ENCODE measurements at places on chromosomes 11 and 22. TPM values are rescaled to one million over a fixed set of nuclear protein-coding genes. Genes with fewer than 3 reads are reported as not detected.

DNA sequence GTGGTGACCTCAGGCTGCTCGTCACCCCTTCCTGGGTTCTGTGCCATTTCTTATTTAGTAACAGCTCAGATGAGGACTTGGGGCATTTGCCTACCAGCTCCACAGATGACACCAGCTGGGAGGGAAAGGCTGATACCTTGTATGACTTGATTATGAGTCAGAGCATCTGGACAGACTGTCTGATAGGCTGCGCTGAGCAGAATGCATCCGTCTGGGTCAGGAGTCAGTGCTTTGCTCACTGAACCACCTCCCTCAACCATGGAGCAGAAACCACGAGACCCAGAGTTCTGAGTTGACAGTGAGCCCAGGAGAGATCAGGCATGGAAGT lies 6.8 kb downstream of the ST14 start:
- DNase-seq = no peak

DNA sequence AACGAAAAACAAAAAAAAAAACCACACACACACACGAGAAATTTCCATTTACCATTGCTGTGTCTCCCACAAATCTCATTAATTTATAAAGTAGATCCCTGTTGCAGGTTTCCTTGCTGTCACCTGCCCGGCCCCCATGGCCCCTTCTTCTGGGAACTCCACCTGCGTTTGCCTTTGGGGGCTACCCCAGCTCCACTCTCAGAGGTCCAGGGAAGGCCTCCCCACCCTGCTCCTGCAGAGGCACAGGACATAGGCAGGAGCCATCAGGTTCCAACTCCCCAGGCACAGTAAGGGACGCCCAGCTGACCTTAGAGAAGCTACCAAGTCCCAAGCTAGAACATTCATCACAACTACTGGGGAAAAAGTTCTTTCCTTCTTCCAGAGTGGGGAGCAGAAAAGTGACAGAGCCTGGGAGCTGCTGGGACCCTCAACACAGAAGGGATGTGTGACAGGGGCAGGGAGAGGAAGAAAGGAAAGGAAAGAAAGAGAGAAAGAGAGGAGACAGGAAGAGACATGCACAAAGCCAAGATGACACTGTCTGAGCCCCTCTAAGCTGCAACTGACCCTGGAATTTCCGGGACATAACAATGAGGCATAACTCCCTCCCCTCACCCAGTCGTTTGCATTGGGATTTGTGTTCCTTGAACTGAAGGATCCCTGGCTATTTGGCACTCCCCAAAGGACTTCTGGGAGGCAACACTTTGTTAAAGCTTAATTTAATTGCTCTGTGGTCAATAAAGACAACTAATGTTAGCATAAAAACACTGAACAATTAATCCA lies 175.7 kb downstream of the SHANK2 start:
- no peak for DNase-seq

- DNase-seq = no peak
Measured at GRCh38 chr11:65150509-65151299, 16.4 kb upstream of the SYVN1 start.

GRCh38 chr22:19527321-19527721 lies 3.1 kb upstream of the CLDN5 start:
- no peak for DNase-seq

DNA sequence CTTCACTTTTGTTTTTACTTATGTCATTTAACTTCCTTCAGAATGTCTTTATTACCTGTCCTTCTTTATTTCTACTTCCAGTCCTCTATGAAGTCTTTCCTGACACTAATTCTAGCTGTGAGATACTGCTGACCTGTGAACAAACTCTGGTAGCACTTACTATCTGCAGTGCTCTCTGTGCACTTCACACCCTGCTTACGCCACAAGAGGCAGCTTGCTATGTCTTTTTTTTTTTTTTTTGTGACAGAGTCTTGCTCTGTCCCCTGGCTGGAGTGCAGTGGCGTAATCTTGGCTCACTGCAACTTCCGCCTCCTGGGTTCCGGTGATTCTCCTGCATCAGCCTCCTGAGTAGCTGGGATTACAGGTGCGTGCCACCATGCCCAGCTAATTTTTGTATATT lies 10.7 kb downstream of the STIM1 start:
- no peak for DNase-seq

CASP5 gene
- not detected for total RNA-seq

DNA sequence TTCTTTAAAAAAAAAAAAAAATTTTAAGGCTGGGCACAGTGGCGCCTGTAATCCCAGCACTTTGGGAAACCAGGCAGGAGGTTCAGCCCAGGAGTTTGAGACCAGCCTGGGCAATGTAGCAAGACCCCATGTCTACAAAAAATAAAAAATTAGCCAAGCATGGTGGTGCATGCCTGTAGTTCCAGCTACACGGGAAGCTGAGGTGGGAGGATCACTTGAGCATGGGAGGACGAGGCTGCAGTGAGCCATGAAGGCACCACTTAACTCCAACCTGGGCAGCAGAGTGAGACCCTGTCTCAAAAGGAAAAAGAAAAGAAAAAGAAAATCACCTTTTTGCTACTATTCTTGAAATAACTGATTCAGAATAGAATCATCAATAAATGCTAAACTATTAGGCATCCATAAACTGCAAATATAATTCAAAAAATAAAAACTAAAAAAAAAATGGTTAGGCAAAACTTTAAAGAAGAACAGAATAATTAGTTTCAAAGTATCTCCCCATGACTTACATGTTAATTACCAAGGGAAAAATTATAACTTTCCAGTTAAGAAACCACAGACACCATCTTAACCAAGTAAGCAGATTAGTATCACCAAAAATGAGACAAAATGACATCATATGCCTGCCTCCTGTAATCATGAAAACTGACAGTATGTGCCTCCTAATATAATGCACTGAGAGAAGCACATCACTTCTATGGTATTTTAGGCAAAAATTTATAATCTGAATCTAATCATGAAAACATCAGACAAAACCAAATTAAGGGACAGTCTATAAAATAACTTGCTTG lies 63.6 kb downstream of the DENND5A start:
- no peak for DNase-seq

- DNase-seq = no peak
Measured at GRCh38 chr22:32020117-32020516, 22.9 kb upstream of the SLC5A1 start.

DNA sequence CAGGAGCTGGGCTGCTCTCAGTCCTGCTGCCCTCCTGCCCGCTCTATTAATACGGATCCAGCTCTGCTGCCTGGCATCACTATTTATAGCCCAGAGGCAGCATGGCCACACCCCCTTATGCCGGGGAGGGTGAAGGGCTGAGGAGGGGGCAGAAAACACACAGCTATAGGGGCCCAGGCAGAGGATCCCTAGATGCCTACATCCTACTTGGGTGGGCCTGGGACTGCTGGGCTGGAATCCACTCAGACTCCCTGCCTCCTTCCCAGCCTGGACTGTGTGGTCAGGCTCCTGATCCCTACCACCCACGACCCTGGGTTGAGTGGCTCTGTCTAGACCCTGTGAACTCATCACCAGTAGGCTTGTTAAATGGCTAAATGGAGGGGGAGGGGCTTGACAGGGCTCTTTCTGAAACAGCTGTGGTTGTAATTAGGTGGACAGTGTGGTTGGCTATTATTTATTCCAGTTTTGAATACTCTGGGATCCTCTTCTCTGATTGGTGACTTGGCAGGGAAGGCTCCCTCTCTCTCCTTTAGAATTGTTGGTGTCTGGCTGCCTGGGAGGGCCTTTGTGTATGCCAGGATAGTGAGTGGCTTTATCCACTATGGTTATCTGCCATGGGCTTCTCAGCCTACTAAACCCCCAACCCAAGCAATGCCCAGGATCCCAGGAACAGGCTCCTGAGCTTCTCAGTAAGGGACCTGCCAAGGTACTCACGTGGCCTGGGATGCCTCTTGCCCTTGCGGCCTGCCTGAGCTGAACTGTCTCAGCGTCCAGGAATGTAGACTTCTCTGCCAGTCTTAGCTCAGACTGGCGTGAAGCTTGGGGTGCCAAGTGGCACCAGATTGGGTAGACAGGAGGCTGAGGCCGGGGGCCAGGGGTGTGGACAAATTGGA lies 15.2 kb downstream of the PHLDB1 start:
- DNase-seq = no peak

GRCh38 chr22:30868663-30869385 lies 99.8 kb downstream of the MORC2 start:
- DNase-seq = no peak

PKP3 gene
- not detected for total RNA-seq

GRCh38 chr22:48428631-48429371 lies 1398.9 kb downstream of the BRD1 start:
- no peak for DNase-seq

DNA sequence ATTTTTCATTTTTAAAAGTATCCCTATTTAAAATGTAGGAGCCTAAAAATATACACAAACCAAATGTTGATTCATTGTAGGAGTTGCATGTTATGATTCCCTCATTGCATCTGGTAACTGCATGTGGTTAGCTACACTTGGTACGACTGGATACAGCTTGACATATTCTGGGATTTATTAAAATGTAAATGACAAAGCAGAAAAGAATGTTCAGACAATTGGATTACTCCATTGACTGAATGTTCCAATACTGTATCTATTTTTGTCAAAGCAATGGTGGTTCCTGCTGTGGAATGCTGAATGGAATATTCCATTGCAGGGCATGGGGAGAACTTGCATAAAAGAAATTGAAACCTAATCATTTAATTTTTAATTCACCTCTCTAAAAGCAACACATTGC lies 30.8 kb downstream of the BLID start:
- no peak for DNase-seq
